ENCODE measurements at places on chromosomes 12 and 14.

DNA sequence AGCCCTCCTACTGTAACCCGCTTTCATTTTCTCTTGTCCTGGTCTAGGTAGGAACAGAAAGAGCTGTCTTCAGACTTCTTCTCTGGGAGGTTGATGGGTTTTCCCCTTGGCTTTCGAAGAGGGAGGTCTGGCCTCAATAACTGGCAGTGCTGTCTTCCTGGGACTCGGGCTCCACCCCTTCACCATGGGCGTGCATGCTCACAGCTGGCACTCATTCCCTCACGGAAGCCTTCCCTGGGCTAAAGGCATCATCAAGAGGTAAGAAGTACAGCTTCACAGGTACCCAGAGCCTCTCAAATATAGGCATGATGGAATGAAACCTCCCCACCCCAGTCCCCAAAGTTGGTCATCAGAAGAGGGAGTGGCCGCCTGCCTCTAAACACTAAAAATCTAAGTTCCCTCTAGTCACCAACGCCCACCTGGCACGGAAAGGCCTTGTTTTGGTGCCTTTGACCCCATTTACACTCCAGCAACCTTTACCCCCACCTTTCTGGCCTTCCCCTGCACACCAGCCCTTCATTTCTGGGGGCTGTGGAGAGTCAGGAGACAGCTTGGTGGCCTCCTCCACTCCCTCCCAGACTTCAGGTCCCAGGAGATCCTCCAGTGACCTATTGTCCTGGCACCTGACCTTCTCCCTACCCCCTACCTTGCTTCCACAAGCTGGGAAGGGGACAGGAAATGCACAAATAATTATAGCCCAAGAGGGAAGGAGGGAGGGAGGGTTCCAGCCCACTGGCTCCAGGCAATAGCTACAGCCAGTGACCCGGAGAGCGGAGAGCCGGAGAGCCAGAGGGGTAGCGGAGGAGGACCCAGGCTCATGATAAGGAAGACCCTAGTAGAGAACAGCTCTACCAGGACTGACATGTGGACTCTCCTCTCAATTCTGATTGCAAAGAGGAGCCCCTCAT, 2.8 kb downstream of the RAPGEF3 start:
- DNase-seq = no peak

DNA sequence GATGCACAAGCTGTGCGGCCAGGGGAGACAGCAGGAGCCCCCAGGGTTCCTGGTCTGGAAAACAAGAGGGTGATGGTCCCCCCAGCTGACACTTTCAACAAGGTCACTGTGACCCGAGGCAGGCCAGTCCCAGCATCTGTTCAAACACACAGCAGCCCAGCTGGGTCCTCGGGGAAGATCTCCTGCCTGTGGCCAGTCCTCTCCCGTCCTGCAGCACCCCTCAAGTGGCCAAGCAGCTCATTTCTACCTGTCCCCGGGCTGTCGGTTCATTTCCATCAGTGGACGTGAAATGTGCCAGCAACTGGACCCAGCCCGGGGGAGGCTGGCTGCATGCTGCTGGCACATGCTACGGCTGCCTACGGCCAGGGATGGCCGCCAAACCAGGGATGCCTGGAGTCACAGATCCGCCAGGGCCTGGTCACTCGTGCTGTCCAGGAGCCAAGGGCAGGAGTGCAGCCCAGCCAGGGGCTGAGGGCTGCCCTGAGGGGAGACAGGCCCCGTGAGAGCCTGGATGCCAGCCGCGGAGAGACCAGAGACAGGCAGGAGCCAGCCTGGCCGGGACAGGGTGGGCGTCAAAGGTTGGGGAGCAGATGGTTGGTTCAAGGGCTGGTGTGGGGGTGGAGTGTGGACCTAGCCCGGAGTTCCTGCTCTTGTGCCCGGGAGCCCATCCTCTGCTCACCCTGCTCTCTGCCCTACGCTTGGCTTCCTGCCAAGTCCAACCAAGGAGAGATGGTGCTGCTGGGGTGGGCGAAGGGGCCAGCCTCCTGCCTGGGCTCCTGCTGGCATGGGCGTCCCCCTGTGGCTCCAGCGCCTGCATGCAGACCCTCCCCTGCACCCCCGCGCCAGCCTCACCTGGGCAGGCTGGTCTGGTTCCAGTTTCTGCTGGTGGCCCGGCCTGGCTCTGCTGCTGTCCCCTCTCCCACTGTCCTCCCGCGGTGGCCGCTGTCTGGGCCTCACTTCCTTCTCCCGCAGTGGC, 143.8 kb downstream of the ADGRD1 start:
- DNase-seq = no peak

GRCh38 chr12:128621304-128621703, 202.5 kb downstream of the SLC15A4 start:
- no peak for DNase-seq

DNA sequence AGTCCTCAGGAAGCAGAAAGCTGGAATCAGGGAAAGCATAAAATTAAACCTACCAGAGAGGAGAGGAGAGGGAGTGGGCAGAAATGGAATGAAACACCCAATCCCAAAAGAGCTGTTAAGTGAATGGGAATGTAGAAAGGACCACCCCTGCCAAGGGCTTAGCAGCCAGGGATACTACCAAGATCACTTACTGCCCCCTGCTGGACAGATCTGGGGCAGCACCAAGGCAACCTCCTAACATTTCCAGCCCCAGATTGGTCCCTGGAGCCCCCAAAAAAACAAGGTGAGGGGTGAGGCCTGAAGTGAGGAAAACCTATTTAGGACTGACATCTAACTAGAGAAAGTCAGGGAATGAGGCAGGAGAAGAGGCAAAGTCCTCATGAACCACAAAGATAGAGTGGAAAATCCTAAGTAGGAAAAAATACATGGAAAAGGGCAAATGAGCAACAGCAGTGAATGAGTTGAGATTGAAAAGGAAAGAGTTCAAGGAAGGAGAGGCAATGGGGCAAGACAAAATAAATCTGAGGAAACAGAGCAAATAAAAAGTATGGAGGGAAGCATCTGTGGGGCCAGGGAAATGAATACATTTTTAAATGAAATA, 11.2 kb upstream of the FKBP11 start:
- peak; percentile 27 for DNase-seq

- no peak for DNase-seq
Observed at GRCh38 chr12:51898937-51899336, 8.4 kb upstream of the ACVRL1 start.

DNA sequence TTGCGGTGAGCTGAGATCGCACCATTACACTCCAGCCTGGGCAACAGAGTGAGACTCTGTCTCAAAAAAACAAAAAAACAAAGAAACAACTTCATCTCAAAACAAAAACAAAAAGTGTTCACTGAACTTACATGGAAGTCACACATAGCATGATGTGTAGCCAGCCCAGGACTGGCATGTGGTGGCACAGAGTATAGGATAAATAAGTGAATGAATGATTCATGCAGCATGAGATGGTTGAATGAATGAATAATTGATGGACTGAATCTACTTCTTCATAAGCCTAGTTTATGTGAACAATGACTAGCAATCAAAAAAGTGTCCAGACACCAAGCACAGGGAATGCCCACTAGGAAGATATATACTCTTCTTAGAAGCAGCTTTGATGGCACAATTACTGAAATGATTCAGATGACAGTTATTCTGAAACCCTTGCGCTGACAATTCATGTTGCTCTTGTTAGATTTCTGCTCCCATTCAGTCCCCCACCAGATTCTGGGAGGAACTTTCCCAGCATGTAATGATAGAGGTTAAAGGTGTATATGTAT, 31.6 kb upstream of the SERPINA6 start:
- no peak for DNase-seq

GRCh38 chr12:6416596-6416995, 28.2 kb upstream of the CD27 start:
- DNase-seq = no peak

- no peak for DNase-seq
Observed at GRCh38 chr12:53667080-53667479, 8.8 kb downstream of the ATP5MC2 start.

DNA sequence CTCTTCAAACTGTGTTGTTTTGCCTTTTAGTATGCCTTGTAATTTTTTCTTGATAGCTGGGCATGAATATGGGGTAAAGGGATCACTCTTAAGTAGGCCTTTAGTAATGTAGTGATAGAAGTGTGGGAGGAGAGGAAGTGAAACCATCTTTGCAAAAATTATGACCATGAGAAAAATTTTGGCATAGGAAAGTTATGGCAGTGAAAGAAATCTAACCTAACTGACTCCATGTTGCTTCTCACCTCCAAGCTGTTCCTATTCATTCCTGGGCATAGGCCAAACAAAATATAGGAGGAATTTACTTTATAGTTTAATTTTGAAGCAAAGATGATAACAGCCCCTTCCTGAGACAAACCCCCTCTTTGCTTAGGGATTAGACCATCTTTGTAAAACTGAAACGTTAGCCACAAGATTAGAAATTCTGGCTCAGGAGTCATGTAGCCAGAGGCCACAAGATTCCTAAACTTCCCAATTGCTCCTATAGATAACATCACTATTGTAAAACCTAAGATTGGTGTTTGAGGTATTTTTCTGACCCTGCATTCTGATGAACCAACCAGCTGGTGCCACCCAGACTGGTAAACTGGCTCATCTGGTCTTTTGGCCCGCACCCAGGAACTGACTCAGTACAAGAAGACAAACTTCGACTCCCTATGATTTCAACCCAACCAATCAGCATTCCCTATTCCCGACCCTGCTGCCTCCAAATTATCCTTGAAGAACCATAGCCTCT, 45.8 kb downstream of the CRADD start:
- DNase-seq = no peak

DNA sequence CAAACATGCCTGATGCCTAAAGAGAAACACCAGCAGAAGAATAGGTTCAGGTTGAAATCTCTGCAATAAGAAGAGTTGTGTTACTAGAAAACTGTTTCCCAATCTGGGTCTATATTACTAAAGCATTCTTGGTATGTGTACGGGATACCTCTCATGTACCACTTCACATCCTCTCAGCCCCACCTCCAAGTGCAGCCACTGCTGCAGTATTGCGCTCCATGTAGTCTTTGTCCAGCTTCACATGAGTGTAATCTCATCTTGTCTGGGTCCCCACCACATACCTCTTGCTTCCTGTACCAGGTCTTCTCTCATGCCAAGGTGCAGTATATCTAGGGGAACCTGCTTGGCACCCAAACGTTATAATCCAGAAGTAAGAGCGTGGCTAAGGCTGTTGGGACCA, 187.5 kb upstream of the EEA1 start:
- DNase-seq = no peak

- DNase-seq = peak; percentile 83
Observed at GRCh38 chr12:120761519-120761934, 35.9 kb downstream of the ACADS start.

DNA sequence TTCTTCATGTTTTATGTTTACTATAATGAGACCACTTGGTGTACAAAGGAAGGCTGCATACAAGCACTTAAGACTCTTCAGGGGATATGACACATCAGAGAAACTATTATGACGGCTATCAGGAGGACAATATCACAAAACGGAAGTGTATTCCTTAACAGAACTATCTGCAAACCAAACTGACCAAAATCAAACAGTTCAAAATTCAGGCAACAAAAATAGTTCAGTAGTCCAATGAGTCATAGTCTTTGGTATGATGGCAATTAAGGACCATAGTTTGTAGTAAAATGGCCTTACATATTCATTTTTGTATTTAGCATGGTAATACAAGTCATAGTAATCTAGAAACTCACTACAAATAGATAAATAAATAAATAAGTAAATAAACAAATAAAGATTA, 1638.7 kb upstream of the SEL1L start:
- DNase-seq = peak; percentile 9

DNA sequence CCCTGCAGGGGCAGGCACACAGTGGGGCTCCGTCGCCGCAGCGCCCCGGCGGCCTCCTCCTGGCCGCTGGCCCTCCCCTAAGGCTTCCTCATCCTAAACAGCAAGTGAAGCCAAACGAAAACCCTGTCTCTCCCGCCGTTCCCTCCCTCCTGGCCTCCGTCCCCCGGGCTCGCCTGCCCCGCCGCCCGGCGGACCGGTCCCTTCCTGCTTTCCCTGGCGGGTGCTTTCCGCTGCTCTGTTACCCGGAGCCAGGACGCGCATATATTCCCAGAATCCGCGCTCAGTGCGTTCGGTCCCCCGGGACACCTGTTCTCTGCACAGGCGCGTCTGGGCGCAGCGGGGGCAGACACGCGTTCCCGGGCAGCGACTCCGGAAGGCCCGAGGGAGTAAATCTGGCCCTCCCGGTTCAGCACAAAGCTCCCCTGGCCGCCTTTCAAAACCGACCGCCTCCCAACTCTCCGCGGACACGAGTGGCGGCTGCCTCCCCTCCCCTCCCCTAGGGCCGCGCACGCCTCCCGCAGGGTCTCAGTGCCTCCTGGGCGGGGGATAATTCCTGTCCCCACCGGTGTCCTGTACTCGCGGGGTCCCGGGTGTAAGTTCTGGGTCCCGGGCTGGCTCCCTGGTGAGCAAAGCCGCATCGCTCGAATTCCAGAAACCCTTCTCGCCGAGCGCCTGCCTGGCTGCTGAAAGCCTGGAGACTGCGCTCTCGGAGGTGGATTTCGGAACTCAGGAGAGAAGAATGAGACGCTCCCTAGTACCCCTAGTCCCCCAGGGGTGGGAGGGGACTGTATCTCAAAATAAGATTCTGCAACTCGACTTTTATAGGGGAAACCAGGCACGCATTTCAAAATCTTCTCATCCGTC, 21.4 kb upstream of the CEP170B start:
- DNase-seq = no peak

DNA sequence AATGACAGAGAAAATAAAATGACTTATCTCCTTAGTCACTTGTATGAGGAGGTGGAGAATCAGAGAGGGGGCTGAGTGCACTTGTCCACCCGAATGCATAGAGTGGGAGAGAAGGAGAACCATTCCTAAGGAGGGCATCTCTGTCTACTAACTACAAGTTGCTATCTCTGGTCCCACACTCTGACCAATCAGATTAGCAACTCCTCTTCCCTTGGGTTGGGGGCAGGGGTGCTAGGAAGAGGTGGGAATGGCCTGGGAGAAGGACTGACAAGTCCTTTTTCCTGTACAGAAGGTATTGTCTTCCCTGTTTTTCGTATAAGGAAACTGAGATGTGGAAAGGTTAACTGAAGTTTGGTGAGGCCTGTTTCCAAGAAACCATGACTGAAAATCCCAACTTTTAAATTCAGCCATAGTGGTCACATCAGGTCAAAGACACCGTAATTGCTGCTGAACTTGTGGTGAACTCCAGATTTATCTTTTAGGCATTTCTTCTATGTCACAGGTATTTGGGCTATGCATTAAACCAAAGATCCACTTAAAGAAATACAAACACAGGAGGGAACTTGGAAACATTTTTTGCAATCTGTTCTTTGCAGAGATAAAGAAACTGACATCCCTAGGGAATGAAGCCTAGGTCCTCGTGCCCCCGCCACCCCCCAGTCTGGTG, 207.8 kb downstream of the CRADD start:
- no peak for DNase-seq

DNA sequence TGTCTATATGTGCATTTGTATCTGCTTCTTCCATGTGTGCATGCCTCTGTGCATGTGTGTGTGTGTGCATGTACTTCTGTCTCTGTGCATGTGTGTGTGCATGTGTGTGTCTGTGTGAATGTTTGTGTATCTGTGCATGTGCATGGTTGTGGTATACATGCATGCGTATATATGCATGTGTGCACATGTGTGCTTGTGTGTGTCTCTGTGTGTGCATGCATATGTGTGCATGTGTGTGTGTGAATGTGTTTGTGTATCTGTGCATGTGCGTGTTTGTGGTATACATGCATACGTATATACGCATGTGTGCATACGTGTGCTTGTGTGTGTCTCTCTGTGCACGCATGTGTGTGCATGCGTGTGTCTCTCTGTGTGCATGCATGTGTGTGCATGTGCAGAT, 363.2 kb upstream of the SFSWAP start:
- DNase-seq = no peak

All from fibroblast of skin of left biceps (primary cell).